Muscle of arm (tissue), 14 donors: ENCODE measurements at places on chromosomes 7 and 10.

DNA sequence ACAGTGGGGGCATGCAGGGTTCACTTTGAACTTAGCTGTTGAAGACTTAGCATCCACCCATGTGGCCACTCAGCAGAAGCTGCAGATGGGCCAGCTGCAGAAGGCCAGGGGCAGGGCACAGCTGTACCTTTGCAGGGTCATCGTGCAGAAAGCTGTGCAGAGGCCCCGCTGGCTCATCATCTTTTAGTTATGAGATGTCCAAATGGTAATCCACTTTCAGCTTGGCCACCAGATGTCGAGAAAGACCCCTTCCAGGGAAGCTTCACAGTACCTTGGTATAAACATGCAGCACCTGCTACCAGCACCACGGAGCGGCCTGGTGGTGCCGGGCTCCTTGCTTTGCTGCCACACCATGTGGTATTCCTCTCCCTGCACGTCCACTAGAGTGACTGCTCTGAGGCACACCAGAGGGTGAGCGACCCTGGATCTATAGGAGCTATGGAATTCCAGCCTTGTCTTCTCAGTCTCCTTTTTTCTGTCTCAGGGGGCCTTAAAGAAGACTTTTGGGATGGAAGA lies 74.2 kb upstream of the LAMB4 start:
- DNase-seq = no peak

GRCh38 chr10:57983281-57983791 lies 284.4 kb downstream of the IPMK start:
- DNase-seq = no peak

GRCh38 chr10:62926407-62926806 lies 110.2 kb upstream of the EGR2 start:
- no peak for DNase-seq

DNA sequence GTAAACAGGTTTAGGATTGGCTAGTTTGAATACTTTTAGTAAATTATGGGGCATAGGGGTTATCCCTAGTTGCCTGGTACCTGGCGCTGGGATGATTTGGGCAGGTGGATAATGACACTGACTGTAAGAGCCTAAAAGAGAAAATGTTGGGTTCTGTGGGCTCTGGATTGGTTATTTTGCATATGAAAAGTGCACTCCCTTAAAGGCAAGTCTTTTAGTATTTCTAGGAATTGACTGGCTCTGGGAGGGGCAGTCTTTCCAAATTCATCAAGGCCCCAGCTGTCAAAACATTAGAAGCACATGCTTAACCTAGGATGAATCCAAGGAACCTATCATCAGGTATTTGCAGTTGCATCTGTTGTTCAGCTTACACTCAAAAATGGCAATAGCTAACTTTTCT lies 454.6 kb upstream of the SORCS1 start:
- DNase-seq = no peak

DNA sequence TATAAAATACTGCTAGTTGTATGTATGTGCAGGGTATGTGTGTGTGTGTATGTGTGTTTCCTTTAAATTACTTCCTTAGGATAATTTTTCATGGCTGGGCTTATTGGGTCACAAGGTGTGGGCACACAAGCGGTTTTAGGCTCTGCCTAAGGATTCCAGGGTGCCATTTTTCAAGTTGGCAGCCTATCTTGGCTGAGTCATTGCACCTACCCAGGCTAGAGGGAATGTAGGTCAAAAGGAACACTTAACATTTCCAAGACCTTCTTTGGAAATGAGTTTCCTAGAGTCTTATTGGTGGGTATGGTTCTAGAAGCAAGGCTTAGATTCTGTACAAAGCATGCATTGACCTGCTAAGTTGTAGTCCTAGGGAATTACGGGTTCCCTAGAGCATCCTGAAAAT lies 642.1 kb downstream of the LRMDA start:
- DNase-seq = no peak

DNA sequence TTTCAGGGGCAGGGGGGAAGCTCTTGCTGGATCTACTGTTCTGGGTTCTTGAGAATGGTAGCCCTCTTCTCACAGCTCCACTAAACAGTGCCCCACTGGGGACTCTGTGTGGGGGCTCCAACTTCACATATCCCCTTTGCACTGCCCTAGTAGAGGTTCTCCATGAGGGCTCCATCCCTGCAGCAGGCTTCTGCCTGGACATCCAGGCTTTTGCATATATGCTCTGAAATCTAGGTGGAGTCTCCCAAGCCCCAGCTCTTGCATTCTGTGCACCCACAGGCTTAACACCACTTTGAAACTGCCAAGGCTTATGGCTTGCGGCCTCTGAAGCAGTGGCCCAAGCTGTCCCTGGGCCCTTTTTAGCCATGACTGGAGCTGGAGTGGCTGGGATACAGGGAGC lies 150.7 kb downstream of the LRMDA start:
- no peak for DNase-seq

DNA sequence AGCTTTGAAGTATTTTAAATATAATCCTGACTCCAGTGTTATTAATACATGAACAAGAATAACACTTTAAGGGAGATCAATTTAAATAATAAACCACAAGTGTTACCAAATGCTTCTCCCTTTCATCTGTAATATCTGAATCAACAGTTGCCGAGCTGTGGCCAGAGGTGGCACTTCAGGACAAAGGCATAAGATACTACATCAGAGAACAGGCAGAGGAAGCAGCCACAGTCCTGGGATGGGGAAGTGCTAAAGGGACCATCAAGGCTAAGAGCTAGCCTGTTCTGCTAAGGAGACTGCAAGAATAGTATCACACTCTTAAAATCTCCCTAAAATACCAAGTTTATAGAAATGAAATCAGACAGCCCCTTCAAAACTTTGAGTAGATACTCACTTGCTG lies 378.2 kb upstream of the PRKCQ start:
- no peak for DNase-seq

DNA sequence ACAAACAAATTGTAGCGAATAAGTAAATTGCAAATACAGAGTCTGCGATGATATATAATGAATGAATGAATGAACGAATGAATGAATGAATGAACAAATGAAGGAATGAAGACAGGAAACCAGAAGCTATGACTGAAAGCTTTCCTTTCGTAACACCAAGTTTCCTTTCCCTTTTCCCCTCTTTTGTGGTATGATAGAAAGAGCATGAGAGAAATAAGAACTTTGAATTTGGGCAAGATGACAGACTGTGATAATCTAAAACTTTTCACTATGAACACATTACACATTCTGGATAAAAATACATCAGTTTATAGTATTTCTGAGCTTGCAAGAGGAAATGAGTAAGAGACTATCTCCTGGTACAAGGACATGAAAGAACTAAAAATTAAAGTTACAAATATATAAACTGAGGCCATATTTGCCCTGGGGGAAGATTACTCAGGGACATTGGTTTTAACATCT lies 8.4 kb upstream of the UCN3 start:
- no peak for DNase-seq

DNA sequence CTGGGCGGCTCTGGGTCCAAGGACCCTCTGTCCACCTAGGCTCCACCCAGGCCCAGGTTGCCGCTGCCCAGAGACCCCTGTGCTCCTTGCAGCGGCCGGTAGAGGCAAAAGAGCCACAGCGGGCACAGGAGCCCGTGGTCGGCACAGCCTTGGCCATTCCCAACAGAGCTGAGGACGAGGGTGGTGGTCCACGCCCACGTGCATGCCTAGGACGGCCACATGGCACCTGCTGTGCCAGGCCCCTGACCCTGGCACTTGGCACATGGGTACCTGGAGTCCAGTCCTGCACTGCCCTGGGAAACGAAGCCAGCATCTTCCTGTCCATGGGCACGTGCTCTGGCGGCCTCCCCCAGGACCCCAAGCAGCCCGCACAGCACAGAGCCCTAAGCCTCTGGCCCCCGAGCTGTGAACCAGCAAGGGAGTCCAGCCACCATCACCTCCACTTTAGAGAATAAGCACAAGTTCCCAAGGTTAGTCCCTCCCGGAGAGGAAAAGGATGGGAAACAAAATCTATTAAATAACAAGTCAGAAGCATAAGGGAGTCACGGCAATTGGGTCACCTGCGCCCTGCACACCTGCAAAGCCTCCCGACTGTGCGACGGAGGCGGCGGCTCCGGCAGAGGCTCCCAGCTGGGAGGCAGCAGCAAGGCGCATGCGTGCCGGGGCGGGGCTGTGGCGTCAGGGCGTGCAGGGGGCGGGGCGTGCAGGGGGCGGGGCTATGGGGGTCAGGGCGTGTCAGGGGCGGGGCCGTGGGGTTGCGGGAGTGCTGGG lies 59.1 kb downstream of the STK32C start:
- no peak for DNase-seq

DNA sequence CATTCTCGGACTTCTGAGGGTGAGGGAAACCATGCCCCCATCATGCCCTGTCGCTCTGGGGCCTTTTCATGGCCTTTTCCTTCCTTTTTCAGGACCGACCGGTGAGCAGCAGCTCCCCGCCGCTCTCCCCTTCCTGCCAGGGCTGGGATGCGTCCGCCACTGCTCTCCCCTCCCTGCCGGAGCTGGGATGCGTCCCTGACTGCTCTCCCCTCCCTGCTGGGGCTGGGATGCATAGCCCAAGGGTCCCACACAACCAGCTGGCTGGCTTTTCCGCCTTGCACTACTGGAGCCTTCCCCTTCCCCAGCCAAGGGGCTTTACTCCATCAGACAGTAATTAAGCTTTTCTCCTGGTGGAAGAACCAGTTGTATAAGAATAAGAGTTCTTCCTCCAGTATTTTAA lies 129.7 kb upstream of the COBL start:
- DNase-seq = no peak

DNA sequence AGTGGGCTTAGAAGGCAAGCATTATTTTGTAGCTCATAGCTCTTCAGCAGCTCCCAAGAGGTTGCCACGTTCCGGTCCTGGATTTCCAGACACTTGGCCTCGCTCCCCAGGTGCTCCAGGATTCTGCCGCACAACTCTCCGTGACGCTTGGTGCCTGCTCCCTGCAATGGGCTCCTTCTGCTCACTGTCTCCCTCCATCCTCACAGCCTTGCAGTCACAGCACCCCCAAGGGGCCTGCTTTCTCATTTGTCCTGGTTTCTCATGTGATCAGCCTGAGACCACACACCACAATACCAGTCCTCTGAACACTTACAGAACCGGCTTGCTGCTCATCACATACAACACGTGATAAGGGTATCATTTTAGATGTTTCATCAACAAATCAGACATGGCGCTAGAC lies 9.8 kb downstream of the IGFBP3 start:
- DNase-seq = no peak

DNA sequence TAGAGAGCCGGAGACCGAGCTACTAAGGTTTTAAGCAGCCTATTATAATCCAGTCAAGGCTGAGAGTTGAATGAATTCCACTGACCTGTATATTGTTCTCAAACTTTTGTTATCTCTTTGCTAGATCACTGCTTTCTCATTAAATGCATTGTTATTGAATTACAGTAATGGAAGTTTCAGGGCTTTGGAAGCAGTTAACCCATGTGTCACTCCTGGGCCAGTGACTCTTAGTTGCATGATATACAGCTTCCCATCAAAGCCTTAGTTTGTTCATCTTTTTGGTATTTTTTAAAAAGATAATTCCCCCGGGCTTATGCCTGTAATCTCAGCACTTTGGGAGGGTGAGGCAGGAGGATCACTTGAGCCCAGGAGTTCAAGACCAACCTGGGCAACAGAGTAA lies 55.4 kb upstream of the KIAA1217 start:
- DNase-seq = no peak

- no peak for DNase-seq
These were observed 292.4 kb upstream of the MYO3A start for GRCh38 chr10:25641595-25641994.

DNA sequence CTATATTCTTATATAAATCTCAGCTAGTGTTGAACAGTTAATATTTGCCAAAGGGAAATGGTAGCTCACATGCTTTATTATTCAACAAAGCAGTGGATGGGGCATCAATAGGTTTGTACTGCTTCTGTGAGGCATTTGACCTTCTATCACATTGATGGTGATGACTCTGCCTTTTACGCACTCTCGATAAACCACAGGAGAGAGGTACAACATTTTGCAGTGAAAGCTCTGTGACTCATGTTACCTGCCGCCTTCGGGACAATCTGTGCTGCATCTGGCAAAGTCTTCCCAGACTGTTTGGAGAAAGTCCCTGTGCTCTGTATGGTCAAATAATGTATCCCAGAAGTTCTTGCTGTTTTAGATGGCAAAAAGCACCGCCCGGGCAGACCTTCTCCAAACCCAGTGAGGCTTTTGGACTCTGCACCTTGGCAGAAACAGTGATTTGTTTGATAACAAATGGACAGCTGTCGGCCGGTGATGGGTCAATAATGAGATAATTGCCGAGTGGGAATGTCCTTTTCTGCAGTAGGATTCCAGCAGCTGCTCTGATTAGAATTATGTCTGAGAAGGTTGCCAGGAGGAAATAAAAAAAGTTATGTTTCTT lies 61.0 kb downstream of the PLPP4 start:
- no peak for DNase-seq

DNA sequence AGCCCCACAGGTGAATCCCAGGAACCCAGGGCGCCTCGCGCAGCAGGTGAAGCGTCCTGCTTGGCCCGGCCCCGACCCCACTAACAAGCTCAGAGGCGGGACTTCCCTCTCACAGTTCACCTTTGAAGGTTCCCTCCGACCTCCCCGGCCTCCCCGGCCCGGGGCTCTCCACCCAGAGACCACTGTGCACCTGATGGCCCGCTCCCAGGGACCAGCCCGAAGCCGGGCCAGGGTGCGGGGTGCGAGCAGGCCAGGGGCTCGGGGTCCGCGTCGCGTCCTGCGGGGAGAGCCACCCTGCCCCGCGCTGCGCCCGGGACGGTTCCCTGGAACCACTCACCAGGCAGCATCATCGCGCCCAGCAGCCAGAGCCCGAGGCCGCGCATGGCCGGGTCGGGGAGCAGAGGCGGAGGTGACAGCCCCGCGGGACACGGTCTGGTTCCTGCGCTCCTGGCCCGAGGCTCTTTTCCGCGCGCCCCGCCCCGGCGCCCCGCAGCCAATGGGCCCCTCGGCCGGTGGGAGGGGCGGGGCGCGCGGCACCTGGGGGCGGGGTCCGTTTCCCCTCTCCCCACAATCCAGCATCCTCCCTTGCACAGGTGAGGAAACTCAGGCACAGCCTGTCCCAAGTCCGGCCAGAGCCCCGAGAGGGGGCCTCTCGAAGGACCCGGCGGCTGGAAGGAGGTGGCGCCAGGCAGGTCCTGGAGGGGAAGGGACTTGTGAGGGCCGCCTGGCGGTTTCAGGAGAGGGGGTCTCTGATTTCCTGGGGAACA lies at the start of gene ADAM8:
Gene ADAM8, minus strand, starts transcription at position 434 of the 767 bp plus-strand sequence. Its CDS starts 51 bp downstream, at position 383.
- DNase-seq = no peak

- DNase-seq = no peak
These were observed 176.5 kb downstream of the TCF7L2 start for GRCh38 chr10:113126229-113127201.

DNA sequence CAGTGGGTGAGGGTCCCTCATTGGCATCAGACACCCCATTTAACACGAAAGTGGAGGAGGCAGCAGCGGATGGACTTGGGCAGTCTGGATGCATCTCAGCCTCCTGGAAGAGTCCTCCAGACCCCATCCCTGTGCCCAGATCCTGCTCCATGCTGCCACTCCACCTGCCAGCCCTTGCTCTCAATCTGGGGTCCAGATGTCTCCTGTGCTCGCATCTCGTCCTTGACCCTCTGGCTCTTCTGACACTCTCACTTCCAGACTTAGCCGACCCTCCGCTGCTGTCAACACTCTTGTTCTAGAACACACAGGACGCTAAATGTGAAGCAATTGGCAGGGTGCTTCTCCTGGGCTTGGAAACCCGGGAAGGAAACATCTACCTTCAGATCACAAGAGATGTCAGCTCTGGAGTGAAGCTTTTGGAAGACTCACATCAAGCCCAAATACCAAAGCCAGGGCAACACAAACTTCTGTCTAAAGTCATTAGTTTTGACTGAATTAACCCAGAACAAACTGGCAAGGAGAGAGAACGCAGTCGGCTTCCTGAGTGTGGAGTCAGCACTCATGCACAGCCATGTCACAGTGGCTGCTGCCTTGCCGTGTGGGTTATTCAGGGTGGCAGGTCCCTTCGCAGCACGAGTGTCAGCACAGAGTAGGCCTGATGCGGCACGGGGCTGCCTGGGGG lies 379.1 kb downstream of the TCERG1L start:
- DNase-seq = no peak
